ENCODE measurements at places on chromosomes 6 and 20.

GRCh38 chr6:40882323-40882997 is 156.6 kb downstream of the UNC5CL start:
- no peak for DNase-seq

- DNase-seq, result no peak
Observed at GRCh38 chr20:23366384-23366783, 4.4 kb downstream of the GZF1 start.

DNA sequence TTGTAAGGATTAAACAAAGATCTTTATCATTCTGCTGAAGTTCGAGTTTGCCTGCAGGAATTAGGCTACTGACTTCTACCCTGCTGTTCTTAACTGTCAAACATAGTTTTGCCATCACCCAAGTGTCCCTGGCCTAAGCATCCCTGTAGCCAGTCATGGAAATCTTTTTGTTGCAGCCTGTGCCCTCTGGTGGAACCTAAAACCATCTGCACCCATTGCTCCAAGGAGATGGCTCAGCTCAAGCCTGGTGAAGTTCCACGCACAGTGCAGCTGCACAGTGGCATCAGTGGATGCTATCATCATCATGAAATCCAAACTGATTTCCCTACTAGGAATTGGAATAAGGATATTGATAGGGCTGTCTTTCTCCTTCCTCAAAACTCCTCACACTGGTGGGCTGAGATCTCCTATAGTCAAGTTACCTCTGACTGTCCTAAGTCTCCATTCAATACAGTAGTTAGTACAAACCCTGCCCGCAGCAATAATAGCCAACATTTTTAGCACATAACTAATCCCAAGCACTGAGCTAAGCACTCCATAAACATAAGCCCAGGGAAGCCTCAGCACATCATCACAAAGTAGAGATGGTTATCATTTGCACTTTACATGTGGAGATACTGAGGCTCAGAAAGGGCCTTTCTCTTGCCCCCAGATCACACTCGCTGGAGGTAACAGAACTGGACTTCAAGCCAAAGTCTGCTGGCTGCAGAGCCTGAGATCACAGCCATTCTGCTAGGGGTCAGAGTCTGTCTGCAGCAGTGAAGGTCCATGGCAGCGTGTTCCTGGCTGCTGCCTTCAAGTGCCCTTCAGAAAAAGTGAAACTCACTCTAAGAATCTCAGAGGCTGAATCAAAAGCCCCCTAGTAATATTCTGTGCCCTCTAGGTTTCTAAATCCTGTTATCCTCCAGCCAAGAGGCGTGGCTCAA is 77.2 kb upstream of the MC3R start:
- no peak for DNase-seq

GRCh38 chr6:129672341-129672682 is 37.7 kb downstream of the ARHGAP18 start:
- DNase-seq, result no peak

DNA sequence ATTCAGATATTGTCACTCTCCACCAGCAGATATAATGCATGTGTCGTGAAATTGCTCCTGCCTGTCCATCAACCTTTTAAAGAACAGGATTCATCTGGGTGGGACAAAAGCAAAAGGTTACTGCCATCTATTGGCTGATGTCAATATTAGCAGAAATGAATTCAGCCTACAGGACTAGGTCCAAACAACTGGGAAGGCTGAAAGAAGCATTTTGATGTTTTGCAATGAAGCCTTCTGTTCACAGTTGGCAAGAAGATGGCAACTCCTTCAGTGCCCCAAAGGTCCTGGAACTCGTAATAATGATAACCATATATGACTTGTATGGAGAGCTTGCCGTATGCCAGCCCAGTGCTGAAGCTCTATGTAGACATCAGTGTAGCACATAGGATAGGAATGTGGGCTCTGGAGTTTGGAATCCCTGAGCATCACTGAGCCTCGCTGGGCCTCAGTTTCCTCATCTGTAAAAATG is 7.5 kb downstream of the BCAS1 start:
- DNase-seq, result peak; percentile 43

DNA sequence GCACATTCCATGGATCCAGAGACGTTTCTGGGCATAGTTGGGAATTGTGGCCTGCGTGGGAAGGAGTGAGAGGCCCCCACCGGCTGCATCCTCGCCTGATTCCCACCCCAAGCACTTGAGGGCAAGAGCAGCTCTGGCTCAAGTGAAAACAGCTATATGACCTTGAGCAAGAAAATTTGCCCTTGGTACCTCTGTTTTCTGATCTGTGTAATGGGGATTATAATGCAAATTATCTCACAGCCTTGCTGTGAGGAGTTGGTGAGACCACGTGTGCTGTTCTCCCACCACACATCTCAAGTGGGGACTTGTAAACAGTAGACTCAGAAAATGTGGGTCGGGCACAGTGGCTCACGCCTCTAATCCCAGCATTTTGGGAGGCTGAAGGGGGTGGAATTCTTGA is 602 bp downstream of the TGM6 start:
- peak; percentile 25 for DNase-seq

- no peak for DNase-seq
Observed at GRCh38 chr6:89118931-89119330, 1.1 kb upstream of the SRSF12 start.

- DNase-seq, result no peak
Observed at GRCh38 chr6:3061501-3061941, 6.8 kb upstream of the RIPK1 start.

- no peak for DNase-seq
Observed at GRCh38 chr6:43926634-43927531, 156.9 kb downstream of the VEGFA start.

GRCh38 chr6:163751032-163751525 is 336.6 kb downstream of the QKI start:
- no peak for DNase-seq

Data from vagina (tissue), 2 donors.